ENCODE measurements at places on chromosomes 4 and X.

DNA sequence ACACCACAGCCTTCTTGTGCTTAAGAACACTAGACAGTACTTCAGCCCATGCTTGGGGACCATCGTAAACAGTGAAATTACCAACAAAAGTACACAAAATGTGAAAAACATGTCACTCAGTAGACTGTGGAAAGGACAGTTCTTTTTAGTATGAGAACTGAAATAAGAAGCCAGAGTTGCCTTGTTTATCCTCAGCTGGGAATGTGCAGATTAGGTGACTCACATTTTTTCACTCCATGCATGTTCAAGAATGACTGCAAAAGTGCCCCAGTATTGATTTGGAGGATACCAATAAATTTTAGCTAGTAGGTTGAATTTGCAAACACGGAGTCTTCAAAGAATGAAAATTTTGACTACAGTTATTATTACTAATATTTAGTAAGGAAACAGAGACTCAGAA is 23.1 kb upstream of the BMP3 start:
- no peak for DNase-seq

DNA sequence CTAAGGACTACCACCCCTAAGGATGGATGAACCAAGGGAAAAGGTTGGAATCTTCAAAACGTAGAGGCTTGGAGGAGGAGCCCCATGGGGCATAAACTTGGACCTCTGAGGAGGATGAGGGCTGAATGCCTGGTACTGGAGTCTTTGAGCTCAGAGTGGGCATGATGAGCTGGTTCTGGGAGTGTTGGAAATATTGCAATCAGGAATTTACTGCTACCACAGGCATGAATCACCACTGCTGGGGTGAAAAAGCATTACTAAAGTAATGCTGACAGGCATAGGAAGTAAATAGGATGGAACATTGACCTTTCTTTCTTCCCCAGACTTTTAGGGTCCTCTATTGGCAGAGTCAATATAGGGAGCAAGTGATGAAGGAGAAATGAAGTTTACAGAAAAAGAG is 105.8 kb upstream of the RPS6KA3 start:
- DNase-seq: no peak

- no peak for DNase-seq
Measured at GRCh38 chr4:119810001-119810400, 181.4 kb upstream of the PDE5A start.

- no peak for DNase-seq
Measured at GRCh38 chr4:159592898-159593556, 490.1 kb downstream of the RAPGEF2 start.

DNA sequence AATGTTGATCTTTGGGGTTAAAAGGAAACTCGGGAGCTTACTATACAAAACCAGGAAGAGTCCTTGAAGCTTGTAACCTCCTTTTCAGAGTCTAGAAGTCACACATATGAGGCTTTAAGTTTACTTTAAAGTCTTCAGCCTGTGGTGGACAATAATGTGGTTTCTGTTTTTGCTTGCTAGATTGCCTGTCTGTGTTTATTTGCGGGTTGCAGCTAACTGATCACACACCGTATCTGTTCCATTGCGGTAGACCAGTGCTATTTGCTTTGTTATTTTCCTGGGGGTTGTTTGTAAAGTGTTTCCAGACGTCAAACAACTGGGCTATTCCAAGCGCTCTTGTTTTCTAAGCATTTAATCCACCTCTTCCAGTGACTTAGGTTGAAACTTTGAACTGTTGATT is 143.0 kb upstream of the GYPA start:
- DNase-seq: no peak

Data from NCI-H1930 (cell line).